ENCODE measurements at places on chromosomes 1 and 21.
A peak's percentile ranks its signal among the peaks of the same experiment; 100 is the strongest.

DNA sequence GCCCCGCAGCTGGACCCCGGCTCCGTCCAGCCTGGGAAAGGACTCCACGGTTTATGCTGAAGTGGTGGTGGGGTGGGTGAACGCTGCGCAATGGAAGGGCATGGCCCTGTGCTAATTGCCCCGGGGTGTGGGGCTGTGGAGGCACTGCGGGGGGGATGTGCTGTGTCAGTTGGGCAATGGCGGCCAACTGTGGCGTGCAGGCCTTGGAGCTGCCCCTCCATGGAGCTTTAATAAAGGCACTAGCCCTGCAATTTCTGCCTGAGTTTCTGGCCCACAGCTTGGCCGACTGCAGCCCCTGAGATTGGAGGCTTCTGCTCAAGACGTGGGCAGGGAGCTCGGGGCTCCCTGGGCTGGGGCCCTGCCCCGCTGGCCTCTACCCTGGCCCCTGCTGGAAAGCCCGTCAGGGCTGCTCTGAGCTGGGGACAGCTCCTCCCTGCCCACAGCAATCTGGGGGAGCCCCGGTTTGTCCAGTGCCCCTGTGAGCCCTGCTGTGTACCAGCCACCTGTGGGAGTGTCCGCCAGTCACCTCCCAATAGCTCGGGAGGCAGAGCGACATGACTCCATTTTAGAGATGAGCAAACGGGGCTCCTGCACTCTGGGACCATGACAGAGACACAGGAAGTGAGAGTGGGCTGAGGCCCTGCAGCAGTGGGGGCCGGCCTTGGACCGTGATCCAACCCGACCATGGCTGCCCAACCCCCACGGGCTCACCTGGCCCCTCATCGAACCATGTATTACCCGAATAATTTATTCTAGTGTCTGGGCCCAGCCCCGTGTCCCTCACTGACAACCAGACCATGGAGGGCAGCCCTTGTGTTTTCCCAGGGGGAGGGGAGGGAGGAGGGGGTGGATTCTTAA is 8.7 kb upstream of the TNFRSF14 start:
- DNase-seq: peak; percentile 57

- no peak for DNase-seq
Observed at GRCh38 chr1:205517763-205518162, 13.3 kb downstream of the CDK18 start.

DNA sequence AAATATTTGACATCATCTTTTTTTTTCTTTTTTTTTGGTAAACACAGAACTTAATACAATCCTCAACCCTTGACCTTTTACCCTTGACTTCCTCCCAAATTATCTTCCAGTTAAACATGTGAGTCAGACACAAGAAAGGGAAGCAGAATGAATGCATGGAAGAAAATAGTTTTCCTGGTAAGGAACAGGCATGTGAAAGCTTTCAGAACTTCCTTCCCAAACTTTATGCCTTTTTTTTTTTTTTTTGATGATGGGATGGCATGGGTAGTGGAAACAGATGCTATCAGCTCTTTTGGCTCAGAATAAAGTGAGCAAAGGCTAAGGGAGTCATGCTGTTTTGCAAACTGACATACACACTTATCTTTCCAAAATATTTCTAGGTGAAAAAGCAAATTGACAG is 1079.1 kb downstream of the TTLL7 start:
- no peak for DNase-seq

GRCh38 chr21:26506956-26507355 is 66.1 kb downstream of the CYYR1 start:
- no peak for DNase-seq

DNA sequence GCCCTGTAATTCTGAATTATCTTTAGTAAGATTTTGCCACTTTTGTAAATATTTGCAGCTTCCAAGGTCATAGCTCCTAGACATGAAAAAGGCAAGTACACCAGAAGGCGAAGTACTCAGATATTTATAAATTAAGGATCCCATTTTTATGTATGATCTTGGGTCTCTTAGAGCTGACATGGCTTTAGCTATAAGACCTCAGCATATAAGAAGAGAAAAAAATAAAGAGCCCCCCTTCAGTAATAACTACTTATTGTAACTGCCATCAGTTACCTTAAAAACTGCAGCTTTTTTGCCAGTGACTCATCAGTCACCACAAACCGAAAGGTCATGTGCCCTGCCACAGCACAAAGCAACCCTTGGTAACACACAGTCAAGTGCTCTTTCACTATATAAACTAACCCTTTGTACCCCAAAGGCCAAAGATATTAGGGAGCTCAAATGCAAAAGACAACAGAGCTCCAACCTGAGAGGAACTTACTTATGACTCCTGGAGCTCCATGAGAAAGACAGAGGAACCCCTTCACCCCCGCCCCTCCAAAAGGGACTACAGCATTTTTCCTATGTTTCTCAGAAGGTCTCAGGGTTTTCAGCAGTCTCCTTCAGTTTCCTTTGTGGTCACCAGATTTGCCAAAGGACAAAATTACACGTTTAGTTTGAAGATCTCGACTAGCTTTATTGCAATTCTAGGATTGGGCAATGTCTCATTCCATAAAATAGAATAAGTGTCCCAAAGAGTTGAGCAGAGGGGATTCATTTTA is 219.8 kb upstream of the DUSP10 start:
- DNase-seq: peak; percentile 19

DNA sequence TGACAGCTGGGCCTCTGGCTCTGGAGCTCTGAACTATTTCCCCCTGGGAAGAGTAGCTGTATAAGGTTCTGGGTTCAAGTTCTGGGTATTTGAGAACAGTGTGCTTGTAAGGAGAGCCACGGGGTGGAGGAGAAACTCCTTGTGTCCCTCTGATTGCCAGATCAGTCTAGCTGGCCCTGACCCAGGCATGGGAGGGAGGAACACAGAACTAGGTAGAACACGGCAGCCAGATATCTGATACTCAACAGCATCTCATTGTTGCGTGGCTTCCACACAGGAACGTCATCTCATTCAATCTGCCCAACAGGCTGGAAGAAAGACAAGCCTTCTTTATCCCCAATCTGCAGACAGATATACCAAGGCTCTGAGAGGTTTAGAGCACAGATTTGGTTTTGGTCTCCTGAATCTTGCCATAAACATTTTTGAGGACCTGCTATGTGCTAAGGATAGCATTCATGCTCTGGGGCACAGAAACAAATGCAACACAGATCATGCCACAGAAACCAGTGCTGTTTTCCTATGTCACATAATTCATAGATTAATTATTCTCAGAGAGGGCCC is 83.8 kb downstream of the PLXNA2 start:
- DNase-seq: no peak

DNA sequence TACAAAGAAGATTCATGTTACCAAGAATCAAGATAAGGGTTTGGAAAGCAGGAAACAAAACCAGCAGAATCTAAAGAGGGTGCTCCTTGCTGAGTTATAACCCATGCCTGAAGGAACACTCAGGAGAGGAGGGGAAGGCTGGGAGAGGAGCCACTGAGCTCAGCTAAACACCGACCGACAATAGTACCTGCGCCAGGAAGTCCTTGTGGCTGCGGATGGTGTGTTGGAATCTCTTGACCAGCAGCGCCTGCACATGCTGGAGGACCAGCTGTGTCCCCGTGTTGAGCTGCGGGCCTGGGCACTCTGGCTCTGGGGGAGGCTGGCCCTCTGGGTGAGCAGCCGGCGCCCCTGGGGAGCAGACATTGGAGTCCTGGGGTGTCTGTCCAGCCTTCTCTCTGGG is 89.4 kb downstream of the ABCA4 start:
- DNase-seq: no peak

DNA sequence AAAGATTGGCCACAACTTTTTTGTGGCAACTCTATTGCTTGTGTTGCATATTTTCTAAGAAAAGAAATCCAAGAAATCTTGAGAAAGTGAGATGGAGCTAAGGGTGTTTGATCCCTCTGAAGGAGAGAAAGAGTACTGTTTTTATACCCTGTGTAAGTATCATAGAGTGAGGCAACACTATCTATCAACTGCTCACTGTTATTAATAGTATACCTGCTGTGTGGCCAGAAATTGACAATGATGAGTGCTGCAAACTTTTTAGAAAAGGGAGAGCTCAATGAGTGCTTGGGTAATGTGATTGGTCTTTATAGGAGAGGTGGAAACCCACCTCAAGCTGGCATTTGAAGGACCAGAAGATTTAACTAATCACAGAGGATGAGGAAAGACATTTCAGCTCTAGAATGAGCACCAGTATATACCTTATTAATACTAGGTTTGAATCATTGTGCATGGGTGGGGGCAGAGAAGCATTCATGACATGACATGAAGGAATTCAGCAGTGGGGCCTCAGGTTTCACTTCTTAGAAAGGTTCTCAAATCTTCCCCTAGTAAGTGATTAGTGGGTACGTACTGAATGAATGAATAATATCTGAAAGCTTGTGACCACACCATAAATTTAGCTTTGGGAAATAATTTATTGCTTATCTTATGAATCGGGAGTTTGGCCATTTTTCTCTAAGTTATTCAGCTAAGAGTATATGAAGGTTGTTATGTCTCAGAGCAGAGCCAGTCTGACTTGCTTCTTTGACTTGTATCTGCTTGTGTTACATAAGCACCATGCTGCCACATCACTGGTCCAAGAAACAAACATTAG is 169.2 kb upstream of the SGIP1 start:
- DNase-seq: no peak

DNA sequence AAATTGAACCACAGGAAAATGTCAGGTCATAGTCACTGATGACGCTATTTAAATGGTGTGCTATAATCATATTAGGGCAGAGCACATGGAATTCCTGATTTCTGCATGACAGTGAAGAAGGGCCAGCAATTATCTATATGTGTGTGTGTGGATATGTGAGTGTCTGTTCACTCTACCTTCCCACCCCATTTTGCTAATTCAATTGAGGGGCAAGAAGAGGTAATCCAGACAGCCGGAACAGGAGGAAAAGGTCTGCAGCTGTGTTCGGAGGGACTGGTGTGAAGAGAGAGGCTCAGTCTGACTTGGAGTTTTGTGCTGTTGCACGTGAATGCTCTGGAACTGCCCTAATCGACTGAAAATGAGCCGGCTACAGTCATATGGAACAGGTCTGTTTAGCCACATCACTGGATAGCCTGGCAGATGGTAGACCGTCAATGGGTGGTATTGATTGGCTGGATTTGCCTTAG is 5.1 kb upstream of the ELAVL4 start:
- DNase-seq: no peak

- DNase-seq: no peak
Observed at GRCh38 chr1:164840936-164841335, 282.0 kb downstream of the PBX1 start.

- DNase-seq: no peak
Observed at GRCh38 chr1:91026320-91026719, 4.5 kb upstream of the ZNF644 start.

DNA sequence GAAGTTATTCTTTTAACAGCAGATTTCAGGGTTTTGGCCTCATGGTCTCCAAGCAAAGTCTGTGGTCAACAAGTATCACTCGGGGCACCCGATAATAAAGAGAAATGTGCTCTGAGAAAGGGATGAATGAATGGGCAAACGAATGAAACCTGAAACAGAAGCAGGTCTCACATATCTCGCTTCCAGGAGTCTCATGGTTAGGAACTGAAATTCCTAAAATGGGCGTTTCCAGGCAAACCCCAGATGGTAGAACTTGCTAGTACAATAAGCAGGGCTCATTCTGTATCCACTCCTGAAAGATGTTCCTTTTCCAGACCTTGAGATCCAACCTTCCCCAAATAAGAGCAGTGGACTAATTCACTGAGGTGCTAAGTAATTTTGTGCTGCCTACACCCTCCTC is 87.2 kb downstream of the LAMC2 start:
- no peak for DNase-seq

DNA sequence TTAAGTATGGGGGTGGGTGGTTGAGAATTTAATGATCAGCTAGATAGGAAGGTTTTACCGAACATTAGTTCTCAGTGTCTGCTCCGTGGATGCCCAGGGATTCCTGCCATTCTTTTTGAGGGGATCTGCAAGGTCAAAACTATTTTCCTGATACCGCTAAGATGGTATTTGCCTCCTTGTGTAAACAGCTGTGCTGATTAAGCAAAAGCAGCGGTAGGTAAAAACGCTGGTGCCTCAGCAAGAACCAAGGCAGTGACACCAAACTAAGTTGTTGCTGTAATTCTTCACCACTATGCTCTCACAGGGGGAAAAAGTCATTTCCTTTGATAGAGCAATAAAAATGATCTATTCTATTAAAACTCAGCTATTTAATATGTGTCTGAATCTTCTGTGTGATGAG is 229.0 kb downstream of the FMN2 start:
- no peak for DNase-seq

DNA sequence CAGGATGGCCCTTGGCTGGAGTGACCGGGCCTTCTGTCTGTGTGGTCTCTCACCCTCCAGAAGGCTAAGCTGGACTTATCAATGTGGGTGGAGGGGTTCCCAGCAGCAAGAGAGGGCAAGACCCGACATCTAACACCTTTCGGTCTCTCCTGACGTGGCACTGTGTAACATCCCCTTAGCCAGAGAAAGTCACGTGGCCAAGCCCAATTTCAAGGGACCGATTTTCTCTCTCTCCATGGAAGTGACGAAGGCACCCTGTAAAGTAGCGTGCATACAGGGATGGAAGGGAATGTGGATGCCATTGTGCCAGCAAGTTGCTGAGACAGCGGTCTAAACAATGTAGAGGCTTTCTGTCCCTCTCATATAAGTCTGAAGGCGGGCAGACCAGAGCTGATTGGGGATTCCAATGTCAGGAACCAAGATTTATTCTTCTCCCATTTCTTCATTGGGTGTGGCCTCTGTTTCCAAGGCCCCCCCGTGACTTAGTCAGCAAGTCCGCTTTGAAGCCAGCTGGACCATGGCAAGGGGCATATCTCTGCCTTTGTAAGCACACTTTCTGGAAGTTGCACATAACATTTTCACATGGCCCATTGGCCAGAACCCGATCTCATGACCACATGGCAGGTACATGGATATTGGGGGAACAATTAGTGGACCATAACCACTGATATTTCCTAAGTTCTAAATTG is 12.5 kb downstream of the MX1 start:
- DNase-seq: no peak

GRCh38 chr1:16231331-16232315 is 5.4 kb downstream of the CPLANE2 start:
- DNase-seq: no peak

- no peak for DNase-seq
Observed at GRCh38 chr1:14513111-14513510, 85.4 kb upstream of the KAZN start.

GRCh38 chr21:25977068-25977611 is 193.4 kb downstream of the APP start:
- DNase-seq: no peak

DNA sequence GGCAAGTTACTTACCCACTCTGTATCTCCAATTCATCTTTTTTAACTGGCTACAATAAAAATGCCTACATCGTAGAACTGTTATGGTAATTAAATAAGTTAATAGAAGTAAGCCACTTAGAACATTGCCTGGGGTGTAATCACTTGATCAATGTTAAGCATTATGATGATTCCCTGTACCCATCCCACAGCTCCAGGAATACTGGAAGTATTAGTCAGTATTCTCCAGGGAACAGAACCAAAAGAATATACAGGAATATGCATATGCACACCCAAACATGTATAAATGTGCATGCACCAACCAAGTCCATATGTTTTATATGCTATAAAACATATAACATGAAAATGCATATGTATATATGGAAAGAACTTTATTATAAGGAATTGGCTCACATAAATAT is 107.3 kb downstream of the UBE2U start:
- no peak for DNase-seq
